ENCODE measurements at places on chromosomes 1 and 21. TPM values are rescaled to one million over a fixed set of nuclear protein-coding genes. Genes with fewer than 3 reads are reported as not detected.

GRCh38 chr1:220094016-220094911 lies at the start of gene IARS2:
IARS2 (plus strand) TSS chr1:220094132; CDS start chr1:220094217, 85 bp downstream.
- peak within 1 kb of the TSS; percentile 37 for H3K27ac ChIP-seq
- peak; percentile 71 for DNase-seq
- no peaks in the 10 kb centered on the region for H3K27me3 ChIP-seq

Gene DDX59
- total RNA-seq, result 35.9 TPM

Gene C1orf35
- 37.6 TPM for total RNA-seq

Gene SLC1A7
- total RNA-seq, result not detected

- H3K27me3 ChIP-seq, result no peaks in the 10 kb centered on the region
- no peaks in the 10 kb centered on the region for H3K36me3 ChIP-seq
- DNase-seq, result no peak
- no peak overlapping the region for H3K4me3 ChIP-seq
- H3K27ac ChIP-seq, result no peak overlapping the region
- H3K4me1 ChIP-seq, result no peaks in the 10 kb centered on the region
Observed at GRCh38 chr1:114164840-114165543, 11.3 kb upstream of the SYT6 start.

Gene FAM229A
- total RNA-seq, result 11.7 TPM

- peak; percentile 58 for DNase-seq
- H3K27ac ChIP-seq, result no peak overlapping the region
- peaks cover 53% of the 10 kb centered on the region for H3K4me1 ChIP-seq
- H3K27me3 ChIP-seq, result no peaks in the 10 kb centered on the region
- no peaks in the 10 kb centered on the region for H3K36me3 ChIP-seq
Observed at GRCh38 chr1:200888349-200888838, 6.3 kb upstream of the INAVA start.

Gene RABGGTB
- total RNA-seq, result 80.6 TPM

GRCh38 chr1:118578276-118578675 lies 393.2 kb upstream of the SPAG17 start:
- H3K4me1 ChIP-seq, result no peaks in the 10 kb centered on the region
- no peak overlapping the region for H3K4me3 ChIP-seq

GRCh38 chr1:99682291-99682751 lies 36.4 kb downstream of the PALMD start:
- no peaks in the 10 kb centered on the region for H3K36me3 ChIP-seq
- H3K27ac ChIP-seq, result peak overlapping the region; percentile 32
- no peak for DNase-seq
- peaks cover 12% of the 10 kb centered on the region for H3K4me1 ChIP-seq
- no peaks in the 10 kb centered on the region for H3K27me3 ChIP-seq
- no peak overlapping the region for H3K4me3 ChIP-seq

DNA sequence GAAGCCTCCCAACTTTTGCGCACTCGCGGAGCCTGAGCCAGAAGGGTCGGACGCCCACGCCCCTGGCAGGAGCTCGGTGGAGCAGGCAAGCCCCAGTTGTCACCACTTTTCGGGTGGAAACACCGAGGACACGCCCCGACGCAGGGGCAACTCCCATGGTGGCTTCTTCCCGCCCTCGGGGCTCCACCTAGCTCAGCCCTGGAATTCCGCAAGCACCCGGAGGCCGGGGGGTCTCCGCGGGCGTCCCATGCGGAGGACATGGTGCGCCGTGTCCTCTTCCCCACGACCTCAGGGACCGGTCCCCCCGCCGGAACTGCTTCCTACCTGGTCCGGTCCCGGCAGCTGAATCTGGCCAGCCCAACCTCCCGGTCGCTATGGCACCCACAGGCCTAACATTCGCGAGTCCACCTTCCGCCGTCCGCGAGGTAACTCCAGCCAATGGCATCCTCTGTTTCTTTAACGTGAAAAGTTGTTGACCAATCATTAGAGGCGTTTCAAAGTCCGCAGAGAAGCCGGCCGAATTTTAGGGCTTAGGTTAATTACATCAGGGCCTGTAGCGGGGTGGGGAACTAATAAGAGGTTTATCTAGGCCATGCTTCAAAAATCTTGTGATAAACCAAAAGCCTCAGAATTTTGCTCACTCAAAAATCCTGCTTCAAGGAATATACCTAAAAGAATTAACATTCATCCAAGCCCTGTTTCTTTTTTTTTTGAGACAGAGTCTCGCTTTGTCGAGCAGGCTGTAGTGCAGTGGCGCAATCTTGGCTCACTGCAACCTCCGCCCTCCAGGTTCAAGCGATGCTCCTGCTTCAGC lies at the start of gene STPG1:
Gene STPG1, minus strand, starts transcription at position 433 of the 814 bp plus-strand sequence. CDS start 12,394 bp downstream, outside the sequence.
- peak; percentile 90 for DNase-seq
- H3K36me3 ChIP-seq, result no peaks in the 10 kb centered on the region
- H3K4me1 ChIP-seq, result peaks cover 55% of the 10 kb centered on the region
- H3K27ac ChIP-seq, result peak within 1 kb of the TSS; percentile 84
